Adrenal gland (tissue), 19 donors: ENCODE measurements at places on chromosomes 16 and 17. TPM values are rescaled to one million over a fixed set of nuclear protein-coding genes. Genes with fewer than 3 reads are reported as not detected.

- peak overlapping the region; percentile 60 for H3K27ac ChIP-seq
- H3K4me3 ChIP-seq = no peak overlapping the region
- no peaks in the 10 kb centered on the region for H3K36me3 ChIP-seq
- H3K27me3 ChIP-seq = peaks cover 15% of the 10 kb centered on the region
Measured at GRCh38 chr16:711548-712320, 3.2 kb upstream of the METRN start.

- no peaks in the 10 kb centered on the region for H3K4me1 ChIP-seq
- H3K27me3 ChIP-seq = no peaks in the 10 kb centered on the region
- DNase-seq = no peak
- H3K4me3 ChIP-seq = no peak overlapping the region
Measured at GRCh38 chr16:59597269-59597668, 863.2 kb upstream of the GOT2 start.

- H3K4me1 ChIP-seq = no peaks in the 10 kb centered on the region
- DNase-seq = no peak
- no peak overlapping the region for H3K27ac ChIP-seq
- peaks cover 69% of the 10 kb centered on the region for H3K27me3 ChIP-seq
Measured at GRCh38 chr16:86570558-86571529, 4.2 kb downstream of the FOXC2 start.

GRCh38 chr17:31313982-31314781 lies at the start of gene EVI2B:
EVI2B (minus strand) TSS chr17:31314054; CDS start chr17:31305609, 8,445 bp downstream.
- H3K4me3 ChIP-seq = peak within 1 kb of the TSS; percentile 29
- no peaks in the 10 kb centered on the region for H3K36me3 ChIP-seq
- H3K27me3 ChIP-seq = no peaks in the 10 kb centered on the region
- no peak within 1 kb of the TSS for H3K27ac ChIP-seq
- peak; percentile 14 for DNase-seq

- no peak overlapping the region for H3K4me3 ChIP-seq
- H3K27me3 ChIP-seq = no peaks in the 10 kb centered on the region
- no peaks in the 10 kb centered on the region for H3K4me1 ChIP-seq
- no peaks in the 10 kb centered on the region for H3K36me3 ChIP-seq
- no peak for DNase-seq
Measured at GRCh38 chr17:43615330-43616028, 46.2 kb downstream of the MEOX1 start.

DNA sequence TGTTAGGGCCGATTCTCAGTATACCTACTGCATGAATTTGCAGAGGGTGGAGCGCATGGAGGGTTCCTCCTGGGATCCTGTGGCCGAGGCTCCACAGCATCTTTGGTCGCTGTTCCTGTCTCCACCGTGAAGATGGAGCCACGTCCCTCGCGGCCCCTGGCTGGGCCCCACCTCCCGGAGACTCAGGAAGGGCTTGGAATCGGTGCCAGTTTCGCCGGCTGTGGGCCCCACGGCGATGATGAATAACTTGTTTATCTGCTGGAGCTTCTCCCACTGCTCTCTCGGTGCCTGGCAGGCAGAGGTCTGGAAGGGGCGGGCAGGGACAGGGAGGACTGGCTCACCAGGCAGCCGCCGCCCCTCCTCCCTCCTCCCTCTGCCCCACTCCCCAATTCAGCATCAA lies 8.1 kb downstream of the SLC5A11 start:
- H3K4me3 ChIP-seq = no peak overlapping the region
- no peaks in the 10 kb centered on the region for H3K36me3 ChIP-seq
- peaks cover 4% of the 10 kb centered on the region for H3K4me1 ChIP-seq
- H3K27me3 ChIP-seq = no peaks in the 10 kb centered on the region

GRCh38 chr17:60094754-60095153 lies 16.0 kb upstream of the HEATR6 start:
- H3K27me3 ChIP-seq = no peaks in the 10 kb centered on the region
- H3K27ac ChIP-seq = no peak overlapping the region
- no peaks in the 10 kb centered on the region for H3K36me3 ChIP-seq
- H3K4me1 ChIP-seq = no peaks in the 10 kb centered on the region

DNA sequence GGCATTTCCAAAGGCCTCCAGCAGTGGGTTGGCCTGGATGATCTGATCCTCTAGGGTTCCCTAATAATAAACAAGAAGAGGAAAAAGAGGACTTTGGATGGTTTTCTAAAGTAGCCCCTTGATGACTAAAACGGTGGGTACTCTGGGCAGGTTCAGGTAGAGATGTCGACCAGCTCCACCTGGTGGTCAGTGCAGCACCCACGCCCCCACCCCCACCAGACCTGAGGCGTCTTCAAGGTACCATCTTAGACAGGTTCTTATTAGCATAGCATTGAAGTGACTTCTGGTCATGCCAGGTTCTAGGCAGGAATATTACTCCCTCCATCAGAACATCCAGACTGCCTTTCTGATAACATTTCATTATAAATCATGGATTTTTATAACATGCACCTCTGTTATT lies 15.0 kb downstream of the MYH13 start:
- H3K27me3 ChIP-seq = no peaks in the 10 kb centered on the region
- H3K4me3 ChIP-seq = no peak overlapping the region
- no peaks in the 10 kb centered on the region for H3K4me1 ChIP-seq
- H3K27ac ChIP-seq = no peak overlapping the region
- DNase-seq = no peak

Gene RHBDF1
- total RNA-seq = 4.7 TPM

Gene EPX
- total RNA-seq = not detected

Gene COG1
- total RNA-seq = 36.9 TPM

Gene CDC42EP4
- 87.4 TPM for total RNA-seq

Gene DPEP2
- 0.67 TPM for total RNA-seq

Gene CASKIN1
- 0.06 TPM for total RNA-seq
